ENCODE measurements at places on chromosomes 12 and 14. TPM values are rescaled to one million over a fixed set of nuclear protein-coding genes. Genes with fewer than 3 reads are reported as not detected.

DNA sequence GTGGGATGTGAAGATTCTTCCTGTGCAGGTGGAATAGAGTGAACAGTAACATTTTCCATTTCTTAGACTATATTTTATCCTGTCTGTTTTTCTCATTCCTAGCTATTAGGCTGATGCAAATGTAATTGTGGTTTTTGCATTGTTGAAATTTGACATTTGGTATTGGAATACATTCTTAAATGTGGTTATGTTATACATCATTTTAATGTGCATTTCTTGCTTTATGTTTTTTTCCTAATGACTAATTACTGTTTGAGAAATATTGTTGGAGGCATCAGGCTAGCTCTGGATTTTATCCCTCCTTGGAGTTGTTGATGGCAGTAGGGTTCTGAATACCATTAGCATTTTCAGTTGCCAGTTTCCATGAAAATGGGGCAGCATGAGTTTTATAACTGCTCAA is 75.9 kb upstream of the GNG2 start:
- no peak for DNase-seq
- H3K4me1 ChIP-seq: no peaks in the 10 kb centered on the region
- H3K36me3 ChIP-seq: no peaks in the 10 kb centered on the region

- DNase-seq: no peak
- no peaks in the 10 kb centered on the region for H3K4me1 ChIP-seq
- H3K36me3 ChIP-seq: no peaks in the 10 kb centered on the region
These were observed 339 bp downstream of the EDDM3B start for GRCh38 chr14:20768593-20768892.

GRCh38 chr12:121778567-121779421 is 14.7 kb downstream of the RHOF start:
- no peak for DNase-seq
- H3K27ac ChIP-seq: peak overlapping the region; percentile 24
- H3K36me3 ChIP-seq: no peaks in the 10 kb centered on the region
- no peaks in the 10 kb centered on the region for H3K27me3 ChIP-seq
- no peak overlapping the region for H3K4me3 ChIP-seq

GRCh38 chr12:26771861-26772260 is 61.1 kb downstream of the ITPR2 start:
- no peaks in the 10 kb centered on the region for H3K27me3 ChIP-seq
- peaks cover 19% of the 10 kb centered on the region for H3K4me1 ChIP-seq
- no peak overlapping the region for H3K27ac ChIP-seq
- DNase-seq: no peak
- H3K4me3 ChIP-seq: no peak overlapping the region
- no peaks in the 10 kb centered on the region for H3K36me3 ChIP-seq

- H3K4me1 ChIP-seq: no peaks in the 10 kb centered on the region
- H3K36me3 ChIP-seq: no peaks in the 10 kb centered on the region
- no peaks in the 10 kb centered on the region for H3K27me3 ChIP-seq
- H3K4me3 ChIP-seq: no peak overlapping the region
- no peak overlapping the region for H3K27ac ChIP-seq
These were observed 17.6 kb upstream of the EPS8 start for GRCh38 chr12:15806826-15807225.

- H3K27ac ChIP-seq: no peak overlapping the region
- no peak overlapping the region for H3K4me3 ChIP-seq
- DNase-seq: no peak
These were observed 57.0 kb upstream of the KRR1 start for GRCh38 chr12:75568393-75568792.

- H3K4me1 ChIP-seq: no peaks in the 10 kb centered on the region
- no peaks in the 10 kb centered on the region for H3K36me3 ChIP-seq
- no peak overlapping the region for H3K4me3 ChIP-seq
- DNase-seq: no peak
- H3K27ac ChIP-seq: no peak overlapping the region
- peaks cover 5% of the 10 kb centered on the region for H3K27me3 ChIP-seq
These were observed 37.9 kb upstream of the DLK1 start for GRCh38 chr14:100688598-100689461.

DNA sequence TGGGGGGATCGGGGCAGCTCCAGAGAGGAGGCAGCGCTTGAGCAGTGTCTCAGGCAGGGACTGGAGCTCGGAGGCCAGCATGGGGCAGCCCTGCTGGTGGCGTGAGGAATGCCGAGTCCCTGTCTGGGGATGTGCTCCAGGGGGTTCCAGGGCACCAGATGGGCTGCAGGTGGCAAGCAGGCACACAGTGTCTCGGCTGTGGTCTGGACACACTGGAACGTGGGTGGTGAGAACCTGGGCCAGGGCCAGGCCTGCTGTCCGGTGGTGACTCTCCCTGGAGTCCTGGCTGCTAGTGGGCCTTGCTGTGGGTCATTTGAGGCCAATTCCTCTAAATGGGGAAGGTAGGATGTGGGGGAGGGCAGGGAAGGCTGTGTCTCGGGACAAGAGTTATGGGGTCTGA is 199.4 kb upstream of the RTL1 start:
- no peak for DNase-seq
- H3K36me3 ChIP-seq: no peaks in the 10 kb centered on the region
- no peaks in the 10 kb centered on the region for H3K4me1 ChIP-seq
- no peaks in the 10 kb centered on the region for H3K27me3 ChIP-seq

DNA sequence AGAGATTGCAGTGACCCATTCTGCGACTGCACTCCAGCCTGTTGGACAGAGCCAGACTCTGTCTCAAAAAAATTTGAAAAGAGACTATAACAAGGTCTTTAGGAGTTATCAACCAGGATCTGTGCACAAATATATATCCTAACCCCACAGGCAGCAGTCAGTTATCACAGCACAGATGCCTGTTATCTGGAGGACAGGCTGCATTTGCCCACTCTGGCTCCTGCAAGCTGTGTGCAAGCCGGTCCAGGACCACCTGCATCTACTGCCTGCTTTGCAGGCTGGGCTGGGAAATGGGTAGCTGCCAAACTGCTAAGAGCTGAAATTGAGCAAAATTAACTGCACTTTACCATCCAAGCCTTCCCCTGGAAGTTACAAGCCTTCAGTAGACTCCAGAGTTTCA is 21.4 kb upstream of the RCOR1 start:
- no peaks in the 10 kb centered on the region for H3K27me3 ChIP-seq
- no peak overlapping the region for H3K27ac ChIP-seq
- DNase-seq: no peak
- no peaks in the 10 kb centered on the region for H3K36me3 ChIP-seq
- peaks cover 4% of the 10 kb centered on the region for H3K4me1 ChIP-seq

UBR7 gene
- 13.8 TPM for total RNA-seq

CDKN3 gene
- 1.5 TPM for total RNA-seq

DAAM1 gene
- total RNA-seq: 51.2 TPM

Measured in upper lobe of right lung (tissue), 1 donor.